ENCODE measurements at places on chromosomes 4 and X.
A peak's percentile ranks its signal among the peaks of the same experiment; 100 is the strongest.

DNA sequence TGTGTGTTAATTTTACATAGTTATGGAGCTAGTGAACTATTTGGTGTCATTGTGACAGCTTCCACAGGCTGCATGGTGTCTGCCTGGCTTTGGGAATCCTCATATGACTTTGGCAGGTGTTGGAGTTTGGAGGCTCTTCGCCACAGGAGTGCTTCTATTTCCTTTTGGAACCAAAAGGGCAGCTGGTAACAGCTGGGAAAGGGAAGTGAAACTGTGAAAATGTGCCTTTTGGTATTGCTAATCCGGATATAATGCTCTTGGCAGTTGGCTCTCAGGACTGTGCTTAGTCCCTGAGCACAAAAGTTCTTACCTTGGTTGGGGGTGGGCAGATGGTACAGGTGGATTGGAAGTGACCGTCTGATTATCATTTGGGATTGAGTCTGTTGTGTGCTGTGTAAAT is 18.1 kb downstream of the OFD1 start:
- DNase-seq, result no peak

DNA sequence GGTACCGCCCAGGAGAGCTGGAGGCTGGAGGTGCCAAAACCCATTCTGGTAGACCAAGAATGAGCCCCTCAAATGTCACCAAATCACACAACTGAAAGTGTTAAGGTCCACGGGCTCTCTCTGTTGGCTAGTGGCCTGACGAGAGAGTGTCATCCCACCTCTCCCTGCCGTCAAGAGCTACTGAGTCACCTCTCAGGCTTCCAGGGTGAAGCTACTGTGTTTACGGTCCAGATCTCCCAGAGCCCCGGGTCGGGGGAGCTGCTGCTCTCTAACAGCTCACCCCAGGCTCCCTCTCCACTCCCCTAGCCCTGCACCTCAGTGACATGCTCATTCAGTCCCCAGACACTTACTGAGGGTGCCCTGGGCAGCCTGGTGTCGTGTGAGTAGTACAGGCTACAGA is 59.2 kb downstream of the ADGRG2 start:
- no peak for DNase-seq

GRCh38 chr4:139229534-139230039 is 50.4 kb downstream of the MGARP start:
- DNase-seq, result no peak

- no peak for DNase-seq
These were observed 1071.2 kb downstream of the FAT4 start for GRCh38 chr4:126385954-126386353.

DNA sequence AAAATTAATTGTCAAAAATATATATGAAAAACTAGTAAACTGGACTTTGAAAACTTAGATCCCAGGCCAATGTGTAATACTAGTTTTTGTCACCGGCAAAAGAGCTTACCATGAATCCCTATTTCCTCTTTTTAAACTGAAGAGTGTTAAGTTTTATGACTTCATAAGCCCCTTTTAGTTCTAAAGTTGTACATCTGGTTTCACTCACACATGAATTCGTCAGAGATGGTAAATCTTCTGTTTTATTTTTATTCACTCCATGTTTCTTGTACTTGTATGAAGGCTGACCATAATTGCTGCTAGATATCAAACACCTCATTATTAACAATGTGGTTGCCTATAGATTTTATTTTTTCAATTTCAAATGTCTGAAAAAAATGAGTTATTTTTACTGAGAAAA is 827.9 kb downstream of the PCDH7 start:
- no peak for DNase-seq

DNA sequence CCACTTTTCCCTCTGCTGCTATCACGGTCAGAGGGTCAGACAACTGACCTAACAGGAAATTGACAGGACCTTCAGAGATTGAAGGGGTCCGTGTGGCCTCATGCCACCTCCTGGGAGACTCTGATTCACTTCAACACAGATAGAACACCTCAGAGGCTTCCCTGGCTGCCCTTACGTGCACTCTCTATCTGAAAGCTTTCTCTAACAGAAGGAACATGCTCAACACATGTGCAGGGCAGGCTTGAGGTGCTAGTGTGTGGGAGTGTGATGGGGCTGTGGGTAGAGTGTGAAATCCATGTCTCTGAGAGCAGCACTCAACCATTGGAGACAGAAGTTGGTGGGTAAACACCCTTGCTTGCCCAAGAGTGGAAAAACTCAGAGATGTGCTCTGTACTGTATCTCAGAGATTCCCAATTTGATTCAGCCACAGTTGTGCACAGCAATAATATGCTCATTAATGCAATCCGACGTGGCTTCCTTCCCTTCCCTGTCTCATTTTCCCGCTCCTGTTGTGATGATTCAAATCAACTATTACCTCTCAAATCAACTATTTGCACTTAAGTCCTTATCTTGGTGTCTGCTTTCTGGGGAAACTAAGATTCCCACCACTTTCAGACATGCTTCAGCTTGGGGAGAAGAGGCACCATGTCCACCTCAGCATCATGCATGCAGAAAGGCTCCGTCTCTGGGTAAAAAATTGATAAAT is 62.0 kb upstream of the MAGEB2 start:
- peak; percentile 55 for DNase-seq

DNA sequence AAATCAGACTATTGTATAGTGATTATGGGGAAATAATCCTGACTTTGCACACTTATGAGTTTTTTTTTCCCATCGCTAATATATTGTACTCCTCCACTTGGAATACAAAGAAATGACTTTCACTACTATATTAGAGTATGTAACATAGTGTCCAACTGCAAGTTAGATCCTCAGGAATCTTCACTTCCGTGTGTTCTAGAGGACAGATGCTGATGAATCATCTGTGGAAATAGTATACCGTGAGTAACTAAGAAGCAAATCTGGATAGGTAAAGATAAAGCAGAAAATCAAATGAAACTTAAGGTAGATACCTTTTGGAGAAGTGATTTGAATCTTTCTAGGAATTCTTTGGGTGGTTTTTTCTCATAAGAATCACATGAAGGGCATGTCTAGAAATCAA is 8.3 kb downstream of the IL21 start:
- no peak for DNase-seq

DNA sequence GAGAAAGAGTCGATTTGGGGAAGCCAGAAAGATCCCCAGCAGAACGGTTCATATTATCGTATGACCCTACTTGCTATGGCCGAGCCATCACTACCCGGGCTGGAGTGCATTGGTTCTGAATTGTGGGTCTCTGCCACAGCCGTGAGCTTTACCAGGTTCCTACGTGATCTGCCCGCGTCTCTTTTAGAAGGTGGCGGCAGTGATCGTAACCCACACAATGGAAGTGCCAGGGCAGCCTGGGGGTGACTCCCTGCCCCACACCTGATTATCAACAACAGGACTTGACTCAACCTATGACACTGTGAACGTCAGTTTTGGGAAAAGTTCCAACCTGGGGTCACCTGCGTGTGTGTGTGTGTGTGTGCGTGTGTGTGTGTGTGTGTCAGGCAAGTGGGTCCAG is 90.8 kb downstream of the SHOX start:
- no peak for DNase-seq

GRCh38 chr4:151652841-151653547 is 107.8 kb downstream of the GATB start:
- no peak for DNase-seq

DNA sequence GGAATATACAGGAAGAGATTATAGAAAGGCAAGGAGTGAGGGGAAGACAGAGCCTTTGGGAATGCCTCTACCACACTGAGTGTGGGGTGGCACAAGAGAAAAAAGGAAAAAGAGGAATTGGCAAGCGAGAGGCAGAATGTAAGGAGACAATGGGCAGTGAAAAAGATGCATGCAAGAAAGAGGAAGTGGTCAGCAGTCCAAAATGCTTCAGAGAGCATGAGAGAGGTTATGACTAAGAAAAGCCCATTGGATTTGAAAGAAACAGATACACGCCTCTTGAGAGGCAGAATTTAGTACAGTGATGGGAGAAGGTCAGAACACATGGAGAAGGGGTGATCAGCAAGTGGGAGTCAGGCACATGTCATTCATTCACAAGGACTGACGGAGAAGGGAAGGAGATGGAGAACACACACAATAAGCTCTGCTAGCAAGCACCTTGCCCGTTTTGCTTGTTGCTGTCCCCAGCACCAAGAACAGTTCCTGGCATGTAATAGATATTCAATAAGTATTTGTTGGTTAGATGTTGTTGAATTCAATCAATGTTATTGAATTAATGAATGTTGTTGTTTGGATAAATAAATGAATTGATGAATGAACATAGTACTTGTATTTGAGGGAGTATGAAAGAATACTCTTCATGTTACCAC is 6.3 kb downstream of the DCHS2 start:
- DNase-seq, result no peak

GRCh38 chrX:149495573-149496071 is 9.5 kb downstream of the IDS start:
- no peak for DNase-seq

- DNase-seq, result no peak
These were observed 137.6 kb downstream of the TENM3 start for GRCh38 chr4:182380771-182381181.

- DNase-seq, result no peak
These were observed 78.7 kb upstream of the ZNF518B start for GRCh38 chr4:10535912-10536311.

- no peak for DNase-seq
These were observed 3.4 kb downstream of the RNF212 start for GRCh38 chr4:1109898-1110506.

- no peak for DNase-seq
These were observed 174.7 kb upstream of the PPP1R2C start for GRCh38 chrX:42952621-42953020.

DNA sequence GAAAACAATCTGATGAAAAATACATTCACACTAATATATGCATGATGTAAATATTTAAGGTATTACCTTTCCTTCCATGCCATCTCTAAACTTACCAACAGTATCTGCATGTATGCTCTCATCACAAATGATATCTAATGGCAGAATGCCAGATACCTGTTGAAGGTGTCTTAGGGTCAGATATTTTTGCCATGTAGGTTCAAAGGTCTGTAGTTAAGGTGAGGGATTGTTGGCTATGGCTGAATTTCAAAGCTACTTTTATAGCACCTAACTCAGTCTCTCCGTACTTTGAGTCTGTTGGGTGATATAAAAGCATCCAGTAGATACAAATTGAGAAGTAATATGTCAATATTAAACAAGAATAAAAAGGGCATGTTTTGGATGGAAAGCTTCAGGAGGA is 19.8 kb upstream of the ANTXR2 start:
- no peak for DNase-seq

DNA sequence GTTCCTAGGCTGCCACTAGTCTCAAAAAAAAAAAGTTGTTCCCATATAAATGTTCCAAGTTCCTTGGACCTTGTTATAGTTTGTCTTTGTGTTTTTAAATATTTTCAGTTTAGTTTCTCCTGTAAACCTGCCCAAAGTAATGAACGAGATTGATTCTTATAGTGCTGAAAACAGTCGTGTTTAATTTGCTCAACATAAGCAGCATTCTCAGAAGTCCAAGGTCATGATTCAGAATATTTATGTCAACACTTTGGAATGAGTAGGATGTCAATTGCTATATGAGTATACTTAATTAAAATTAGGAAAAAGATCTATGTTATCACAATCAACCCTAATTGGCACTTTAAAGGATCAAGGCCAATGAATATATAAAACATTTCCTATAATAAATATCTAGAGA is 510.9 kb downstream of the PPP4R3C start:
- DNase-seq, result no peak

DNA sequence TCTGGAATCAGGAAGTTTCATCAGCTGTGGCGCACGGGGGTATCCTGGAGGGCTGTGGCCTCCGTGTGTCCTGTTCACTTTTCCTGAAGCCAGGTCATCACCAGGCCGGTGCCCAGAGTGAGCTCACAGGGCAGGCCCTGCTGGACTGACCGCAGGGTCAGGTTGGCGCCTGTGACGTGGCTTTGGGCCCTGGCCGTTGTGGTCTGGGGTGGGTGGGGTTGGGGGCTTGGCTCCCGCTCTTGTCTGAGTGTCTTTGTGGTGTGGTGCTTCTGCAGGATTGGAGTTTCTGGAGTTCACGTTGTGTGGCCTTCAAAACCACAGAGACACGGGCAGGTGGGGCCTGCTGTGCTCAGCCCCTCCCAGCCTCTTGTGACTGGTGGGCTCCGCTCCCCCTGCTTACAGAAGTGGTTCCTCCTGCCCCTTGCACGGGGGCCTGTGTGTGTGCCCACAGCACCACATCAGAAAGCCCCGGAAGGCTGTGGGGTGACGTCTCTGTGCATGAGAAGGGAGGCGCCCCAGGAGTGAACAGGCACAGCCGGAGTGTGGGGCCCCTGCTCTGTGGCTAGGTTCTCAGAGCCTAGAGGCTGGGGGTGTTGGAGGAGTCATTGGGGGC is 9.5 kb downstream of the RGS12 start:
- DNase-seq, result no peak

GRCh38 chr4:39715788-39716187 is 17.9 kb downstream of the UBE2K start:
- DNase-seq, result no peak

GRCh38 chr4:17112292-17112659 is 213.8 kb upstream of the LDB2 start:
- DNase-seq, result no peak

- DNase-seq, result no peak
These were observed 574 bp upstream of the MOB1B start for GRCh38 chr4:70901607-70901983.

All from SK-N-MC (cell line).